ENCODE measurements at places on chromosomes 16 and 17.
A peak's percentile ranks its signal among the peaks of the same experiment; 100 is the strongest.

DNA sequence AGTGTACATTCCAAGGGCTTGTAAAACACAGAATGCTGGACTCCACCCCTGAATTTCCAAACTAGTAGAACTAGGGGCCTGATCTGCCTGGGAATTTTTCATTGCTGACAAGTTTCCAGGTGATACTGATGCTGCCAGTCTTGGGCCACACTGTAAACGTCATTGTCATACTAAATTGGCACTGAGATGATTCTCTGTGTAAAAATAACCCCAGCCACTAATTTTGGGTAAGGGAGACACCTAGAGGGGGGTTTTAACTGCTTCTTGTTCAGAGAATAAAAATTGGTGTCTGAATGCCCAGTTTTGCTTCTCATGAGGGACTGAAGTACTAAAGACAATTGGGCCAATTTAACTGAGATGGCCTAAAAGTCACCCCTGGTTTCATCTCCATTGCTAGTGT lies 5.0 kb upstream of the CDH13 start:
- no peak for DNase-seq

GRCh38 chr16:30929167-30929566 lies 5.8 kb downstream of the FBXL19 start:
- no peak for DNase-seq

GRCh38 chr16:58499615-58500351 lies at the start of gene NDRG4:
NDRG4 (plus strand) TSS chr16:58500143; CDS start chr16:58500249, 106 bp downstream.
- peak; percentile 58 for DNase-seq

DNA sequence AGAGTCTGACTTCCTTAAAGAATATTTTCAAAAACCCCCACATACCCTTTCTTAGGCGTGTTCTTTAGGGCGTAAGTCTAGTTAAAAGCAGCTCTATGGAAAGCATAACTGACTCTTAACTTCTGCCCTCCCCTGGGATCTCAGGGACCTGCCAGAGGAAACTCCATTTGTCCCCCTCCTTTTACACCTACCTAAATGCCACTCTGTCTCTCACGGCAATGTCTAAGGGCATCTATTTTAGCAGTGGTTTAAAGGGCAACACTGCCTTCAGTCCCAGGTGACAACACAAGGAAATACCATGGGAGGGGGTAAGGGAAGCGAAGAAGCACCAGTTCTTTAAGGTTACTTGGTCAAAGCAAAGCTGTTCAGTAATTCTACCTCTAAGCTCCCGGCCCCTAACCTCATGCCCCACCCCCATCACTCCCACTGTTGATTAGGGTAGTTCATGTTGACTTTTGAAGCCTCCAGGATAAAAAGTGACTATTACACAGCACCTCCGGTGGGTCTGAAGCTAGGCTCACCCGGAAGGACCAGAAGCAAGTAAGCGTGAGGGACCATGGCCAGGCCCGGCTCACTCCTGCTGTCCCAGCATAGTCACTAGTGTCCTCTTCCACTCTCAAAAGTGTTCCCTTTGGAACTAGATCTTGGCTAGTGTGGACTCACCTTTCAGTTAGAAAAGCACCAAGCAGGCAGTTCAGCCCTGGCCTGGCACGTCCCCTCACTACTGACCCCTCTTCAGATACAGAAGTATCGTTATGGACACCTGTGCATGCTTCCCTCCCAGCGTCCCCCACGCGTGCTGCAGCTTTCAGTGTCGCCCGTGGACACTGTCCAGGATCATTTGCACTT lies 47.1 kb downstream of the CYTH1 start:
- DNase-seq: peak; percentile 77

DNA sequence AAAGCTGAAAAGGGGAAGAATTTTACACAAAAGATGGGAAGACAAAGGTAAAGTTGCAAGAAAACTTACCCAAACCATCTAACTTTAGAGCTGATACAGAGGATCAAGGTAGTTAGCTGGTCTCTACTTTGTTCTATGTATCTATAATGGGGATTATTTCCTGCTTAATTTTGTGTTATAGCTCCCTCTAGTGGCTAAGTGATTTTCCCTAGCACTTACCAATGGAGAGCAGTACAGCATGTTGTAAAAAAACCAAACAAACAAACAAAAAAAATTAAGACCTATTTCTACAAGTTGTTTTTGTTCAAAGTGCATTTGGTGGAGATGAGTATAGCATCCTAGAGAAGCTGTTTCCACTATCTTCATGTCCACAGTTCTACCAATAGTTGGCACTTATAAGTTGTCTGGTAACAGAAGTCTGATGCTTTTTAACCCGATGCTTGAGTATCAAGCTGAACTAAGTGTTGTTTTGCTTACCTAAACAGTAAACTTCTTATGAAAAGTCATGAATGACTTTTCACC lies 7.5 kb downstream of the SRSF1 start:
- peak; percentile 83 for DNase-seq

DNA sequence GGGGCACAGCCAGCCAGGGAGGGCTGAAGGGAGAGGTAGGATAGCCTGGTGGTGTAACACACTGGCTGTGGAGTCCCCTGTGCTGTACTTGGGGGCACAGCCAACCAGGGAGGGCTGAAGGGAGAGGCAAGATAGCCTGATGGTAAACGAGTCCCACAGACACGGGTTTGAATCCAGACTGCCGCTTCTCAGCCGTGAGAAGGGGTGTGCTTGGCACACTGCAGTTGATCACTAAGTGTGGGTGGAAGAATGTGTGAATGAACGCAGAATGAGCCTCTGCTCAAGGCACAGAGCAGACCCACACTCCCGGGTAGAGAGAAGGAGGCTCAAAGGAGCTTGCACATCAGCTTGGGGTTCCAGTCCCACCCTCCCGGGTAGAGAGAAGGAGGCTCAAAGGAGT lies 71.4 kb downstream of the TIMM22 start:
- no peak for DNase-seq

GRCh38 chr16:88790312-88791211 lies 5.5 kb upstream of the PIEZO1 start:
- DNase-seq: peak; percentile 70
